ENCODE measurements at places on chromosomes 6 and 20.

DNA sequence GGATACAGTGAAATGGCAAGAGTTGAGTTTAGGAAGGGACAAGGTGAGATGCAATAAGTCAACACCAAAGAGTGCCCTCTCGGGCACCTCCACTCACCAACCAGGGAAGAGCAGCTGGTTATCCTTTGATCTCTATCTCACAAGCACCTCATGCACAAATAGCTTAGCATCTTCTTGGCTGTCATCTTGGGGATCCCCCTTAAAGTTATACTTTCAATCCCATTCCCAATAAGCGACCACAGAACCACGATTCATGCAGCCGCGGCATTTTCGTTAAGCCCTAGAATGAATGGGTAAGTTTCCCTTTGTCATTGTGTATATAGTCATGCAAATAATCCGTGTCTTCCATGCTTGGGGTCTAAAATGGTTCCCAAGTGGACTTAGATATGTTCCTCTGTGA lies 73.5 kb downstream of the ADTRP start:
- DNase-seq, result no peak

DNA sequence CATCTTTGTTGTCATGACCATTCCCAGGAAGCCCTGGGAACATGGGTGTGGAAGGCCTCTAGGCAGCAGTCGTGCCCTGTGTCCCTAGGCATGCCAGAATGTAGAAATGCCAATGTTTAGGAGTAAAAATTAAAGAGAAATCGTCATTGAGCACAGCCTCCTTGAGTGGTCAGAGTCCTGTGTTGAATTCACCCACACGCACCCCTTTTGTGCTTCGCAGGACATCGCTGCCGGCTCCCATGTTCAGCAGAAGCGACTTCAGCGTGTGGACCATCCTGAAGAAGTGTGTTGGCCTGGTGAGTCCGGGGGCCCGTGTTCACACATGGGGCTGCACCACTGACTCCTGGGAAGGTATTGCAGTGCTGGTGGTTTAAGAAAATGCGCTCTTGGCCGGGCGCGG lies 25.1 kb downstream of the OSBPL2 start:
- DNase-seq, result no peak

GRCh38 chr6:26426691-26427450 lies 13.4 kb upstream of the BTN3A3 start:
- no peak for DNase-seq

DNA sequence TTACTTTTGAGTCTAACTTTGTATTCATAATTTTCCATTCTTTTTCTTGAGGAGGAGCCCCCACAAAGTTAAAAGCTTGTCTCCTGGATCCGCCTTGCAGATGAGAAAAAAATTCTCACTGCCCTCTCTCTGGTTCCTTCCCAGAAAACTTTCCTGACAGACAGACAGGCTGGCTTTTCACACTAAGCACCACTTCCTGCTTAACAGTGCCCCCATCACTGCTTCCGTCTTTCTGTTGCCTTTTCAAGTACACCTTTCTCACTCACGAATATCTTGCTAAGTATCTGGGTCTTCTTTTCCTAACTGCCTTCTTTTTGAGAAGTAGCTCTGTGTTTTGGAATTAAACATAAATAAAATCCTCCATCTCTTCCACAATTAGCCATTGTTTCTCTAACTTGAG lies 19.8 kb upstream of the LMBRD1 start:
- no peak for DNase-seq

DNA sequence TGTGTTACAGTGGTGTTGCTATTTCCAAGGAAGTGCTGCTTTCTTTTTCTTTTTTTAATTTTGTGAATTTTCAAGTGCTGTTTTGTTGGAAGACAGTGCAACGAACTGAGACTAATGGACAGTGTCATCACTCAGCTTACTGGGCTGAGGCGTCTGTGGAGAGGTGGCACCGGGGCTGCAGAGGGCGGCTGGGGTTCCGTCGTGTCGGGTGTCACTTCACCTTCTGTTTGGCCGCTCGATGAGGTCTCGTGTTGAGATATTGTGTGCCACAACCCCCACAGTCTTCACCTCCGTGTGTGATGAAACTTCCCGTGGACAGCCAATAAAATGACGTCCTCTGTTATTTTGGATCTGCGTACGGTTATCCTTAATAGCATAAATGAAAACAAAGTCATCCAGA lies 149.4 kb upstream of the SNX9 start:
- DNase-seq, result no peak

- no peak for DNase-seq
Measured at GRCh38 chr6:106475284-106475683, 114.8 kb downstream of the CRYBG1 start.

DNA sequence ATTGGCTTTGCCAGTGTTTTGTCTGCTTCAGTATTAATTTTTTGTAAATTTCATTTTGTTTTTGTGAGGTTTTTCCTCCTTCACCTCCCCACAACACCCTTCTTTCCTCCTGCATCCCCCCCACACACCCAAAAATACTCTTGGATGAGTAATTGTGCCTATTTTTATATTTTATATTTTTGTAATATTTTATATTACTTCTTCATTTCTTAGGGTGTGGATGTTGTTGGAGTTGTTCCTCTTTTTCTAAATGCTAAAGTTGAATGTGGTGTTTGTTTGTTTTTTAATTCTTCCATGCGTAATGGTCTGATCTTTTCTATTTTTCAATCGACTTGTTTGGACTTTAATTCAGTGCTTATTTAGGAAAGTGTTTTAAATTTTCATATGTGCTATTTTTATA lies 420.5 kb upstream of the SOX4 start:
- no peak for DNase-seq

- no peak for DNase-seq
Measured at GRCh38 chr6:99491171-99491570, 24.1 kb downstream of the USP45 start.
